NCI-H1417 treated with DMSO at 0.1 percent for 48 hours (cell line): ENCODE measurements at places on chromosomes 6 and 20.

GRCh38 chr6:11496152-11497060, 41.1 kb upstream of the TMEM170B start:
- DNase-seq, result peak; percentile 74

- no peak for DNase-seq
Observed at GRCh38 chr20:63576311-63576710, 2.3 kb upstream of the HELZ2 start.

- no peak for DNase-seq
Observed at GRCh38 chr6:158311626-158312025, 639 bp upstream of the TULP4 start.

- no peak for DNase-seq
Observed at GRCh38 chr6:154500769-154501577, 9.5 kb downstream of the CNKSR3 start.

DNA sequence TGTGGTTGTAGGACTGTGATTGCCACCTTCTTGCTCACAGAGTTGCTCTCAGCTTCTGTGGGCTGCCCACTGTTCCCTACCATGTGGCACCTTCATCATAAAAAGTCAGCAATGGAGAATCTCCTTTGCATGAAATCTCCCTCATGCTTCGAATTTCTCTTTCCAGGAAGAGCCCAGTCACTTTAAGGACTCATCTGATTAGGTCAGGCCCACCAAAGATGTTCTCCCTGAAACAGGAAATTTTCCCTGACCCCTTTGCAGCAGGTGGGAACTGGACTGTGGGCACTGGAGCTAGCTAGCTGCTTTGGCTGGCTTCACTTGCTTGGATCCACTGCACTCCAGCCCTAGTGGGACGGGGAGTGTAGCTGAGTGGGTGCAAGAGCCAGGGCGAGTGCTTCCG, 47.7 kb upstream of the FAM184A start:
- DNase-seq, result no peak

GRCh38 chr20:50392138-50392866, 117.9 kb upstream of the PTPN1 start:
- DNase-seq, result no peak

DNA sequence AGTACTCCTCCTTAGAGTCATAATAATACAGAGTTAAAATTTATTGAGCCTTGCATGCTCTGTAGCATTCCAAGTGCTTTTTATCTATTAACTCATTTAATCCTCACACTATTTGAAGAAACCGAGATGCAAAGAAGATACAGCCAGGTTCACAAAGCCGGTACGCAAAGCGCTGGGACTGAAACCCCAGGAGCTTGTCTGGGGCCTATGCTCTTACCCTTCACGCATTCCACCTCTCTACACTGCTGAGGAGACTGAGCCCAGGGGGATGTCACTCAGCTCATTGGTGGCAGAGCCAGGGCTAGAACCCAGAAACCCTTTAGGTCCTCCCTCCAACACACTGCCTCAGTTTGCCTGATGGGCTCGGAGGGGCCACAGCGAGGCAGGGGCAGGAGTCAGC, 19.7 kb upstream of the MRPS18A start:
- DNase-seq, result no peak

GRCh38 chr20:3209946-3210317, 634 bp downstream of the ITPA start:
- no peak for DNase-seq
